T1000 (cell line): ENCODE measurements at places on chromosomes 13 and 19.

- DNase-seq, result no peak
These were observed 515 bp upstream of the ZNF324B start for GRCh38 chr19:58450856-58451357.

DNA sequence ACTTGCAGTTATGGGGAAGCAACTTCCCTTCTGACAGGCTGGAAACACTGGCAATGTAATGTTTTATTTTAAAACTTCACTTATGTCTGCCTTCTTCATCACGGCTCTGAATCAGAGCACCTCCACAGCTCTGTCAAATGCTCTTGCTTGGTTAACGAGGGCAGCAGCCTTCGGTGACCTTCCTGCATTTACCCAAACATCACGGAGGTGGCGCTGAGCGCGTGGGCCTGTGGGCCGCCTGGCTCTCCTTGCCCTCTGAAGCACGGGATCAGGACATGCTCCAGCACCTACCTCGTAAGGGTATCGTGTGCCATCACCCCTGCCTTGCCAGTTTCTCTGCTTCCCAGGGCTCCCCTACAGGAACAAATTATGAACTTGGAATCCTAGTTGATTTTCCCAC, 310.0 kb downstream of the TEX29 start:
- DNase-seq, result no peak

DNA sequence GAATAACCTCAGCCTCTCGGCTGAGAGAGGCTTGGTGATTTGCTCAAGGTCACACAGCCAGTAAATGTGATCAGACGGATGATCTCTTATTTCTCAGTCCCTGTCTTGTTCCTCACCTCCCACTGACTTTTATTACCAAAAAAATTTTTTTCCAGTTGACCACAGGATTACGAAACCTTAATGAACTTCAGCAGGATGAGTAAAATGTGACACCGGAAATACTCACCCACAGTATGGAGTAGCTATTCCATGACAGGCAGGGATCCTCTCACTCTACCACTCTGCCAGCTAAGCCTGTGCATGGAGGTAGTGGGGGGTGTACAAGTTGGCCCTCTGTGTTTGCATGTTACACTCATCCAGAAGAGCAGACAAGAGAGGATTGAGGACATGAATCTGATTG, 916.4 kb downstream of the UQCRFS1 start:
- no peak for DNase-seq

DNA sequence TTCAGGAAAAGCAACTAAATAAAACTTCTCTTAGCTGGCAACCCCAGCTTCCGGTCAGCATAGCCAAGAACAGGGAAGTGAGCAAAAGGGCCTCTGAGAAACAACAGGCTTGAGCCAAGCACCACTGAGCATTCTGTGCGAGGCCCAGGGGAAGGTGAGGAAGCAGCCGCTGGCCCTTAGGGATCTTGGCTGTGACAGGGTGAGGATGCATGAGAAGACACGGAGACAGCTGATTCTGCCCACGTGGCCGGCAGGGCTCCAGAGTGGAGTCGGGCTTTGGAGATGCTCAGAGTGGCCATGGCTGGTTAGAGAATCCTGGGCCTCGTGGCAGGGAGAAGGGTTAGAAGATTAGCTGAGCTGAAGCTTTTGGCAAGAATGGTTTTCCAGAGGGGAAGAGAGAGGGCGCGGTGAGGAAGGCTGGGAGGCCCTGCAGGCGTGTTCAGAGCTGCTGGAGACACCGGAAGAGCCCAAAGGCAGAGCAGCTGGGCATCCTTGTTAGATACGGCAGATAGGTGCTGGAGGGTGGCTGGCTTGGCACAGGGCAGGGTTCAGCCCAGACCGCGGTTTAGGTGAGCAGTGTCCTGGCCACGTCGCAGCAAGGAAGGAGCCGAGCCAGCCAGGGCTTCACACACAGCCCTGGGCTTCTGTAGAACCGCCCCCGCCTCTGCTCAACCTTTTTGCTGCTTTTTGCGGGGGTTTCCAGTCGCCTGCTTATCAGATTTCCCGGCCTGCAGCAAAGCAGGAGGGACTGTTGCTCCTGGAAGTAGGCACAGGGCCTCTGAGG, 17.3 kb downstream of the UPF1 start:
- DNase-seq, result no peak

- no peak for DNase-seq
These were observed 88.6 kb downstream of the FGF9 start for GRCh38 chr13:21759463-21759862.

DNA sequence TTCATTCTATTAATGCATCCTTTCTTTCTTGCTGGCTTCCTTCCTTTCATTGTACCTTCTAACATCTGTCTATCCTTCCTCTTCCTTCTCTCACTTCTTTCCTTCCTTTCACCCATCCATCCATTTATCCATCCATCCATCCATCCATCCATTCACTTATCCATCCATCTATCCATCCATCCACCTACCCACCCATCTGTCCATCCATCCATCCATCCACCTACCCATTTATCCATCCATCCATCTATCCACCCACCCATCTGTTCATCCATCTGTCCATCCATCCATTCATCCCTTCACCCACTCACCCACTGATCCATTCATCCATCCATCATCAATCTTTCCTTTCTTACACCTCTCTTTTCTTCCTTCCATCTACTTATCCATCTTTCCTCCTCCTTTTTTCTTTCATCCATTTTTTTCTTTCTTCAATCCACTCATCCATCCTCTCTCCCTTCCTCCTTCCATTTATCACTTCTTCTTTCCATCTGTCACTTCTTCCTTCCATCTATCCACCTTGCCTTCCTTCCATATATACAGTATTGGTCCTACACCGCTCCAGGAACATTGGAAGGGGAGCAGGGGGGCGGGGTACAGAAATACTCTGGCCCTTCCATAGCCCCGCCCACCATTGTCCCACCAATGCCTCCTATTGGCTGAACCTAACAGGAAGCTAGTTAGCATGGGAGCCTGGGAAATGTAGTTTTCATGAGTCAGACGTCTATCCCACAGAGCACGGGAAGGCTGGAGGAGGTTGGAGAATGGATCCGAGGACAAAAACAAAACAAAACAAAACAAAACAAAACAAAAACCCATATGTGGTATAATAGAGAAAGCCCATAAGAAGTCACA, 45.9 kb downstream of the MBD3L1 start:
- no peak for DNase-seq
